ENCODE measurements at places on chromosomes 5 and 9. TPM values are rescaled to one million over a fixed set of nuclear protein-coding genes. Genes with fewer than 3 reads are reported as not detected.
A peak's percentile ranks its signal among the peaks of the same experiment; 100 is the strongest.

Gene PRUNE2
- total RNA-seq, result not detected

Gene NDUFS4
- total RNA-seq, result 30.6 TPM

- no peak for DNase-seq
Observed at GRCh38 chr9:124137009-124137943, 120.5 kb upstream of the NEK6 start.

Gene PHF24
- not detected for total RNA-seq

- no peak for DNase-seq
Observed at GRCh38 chr5:162026803-162027202, 40.8 kb upstream of the GABRG2 start.

Gene SPINK4
- total RNA-seq, result not detected

Gene CARTPT
- total RNA-seq, result not detected

- no peak for DNase-seq
Observed at GRCh38 chr5:173327948-173328843, at the start of gene STC2. Gene STC2 (minus strand): TSS chr5:173328414. CDS start chr5:173328193, 221 bp downstream.

Gene ENTREP1
- not detected for total RNA-seq

DNA sequence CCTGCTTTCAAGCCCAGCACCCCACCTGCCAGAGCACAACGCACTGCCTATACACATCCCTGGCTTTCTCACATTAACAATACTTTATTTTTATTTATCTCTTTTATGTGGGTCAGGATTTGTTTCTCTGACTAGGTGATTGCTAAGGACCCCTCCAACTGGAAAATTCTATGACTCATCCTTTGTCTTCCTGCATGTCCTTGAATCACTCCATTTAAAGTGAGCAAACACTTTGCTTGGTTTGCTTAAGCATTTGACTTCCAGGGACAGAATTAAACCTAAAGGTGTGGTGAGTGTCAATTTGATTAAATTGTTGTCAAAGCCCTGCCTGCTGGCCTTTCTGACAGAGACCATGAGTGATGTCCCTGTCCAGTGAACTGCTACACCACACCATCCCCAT, 536.5 kb upstream of the BRINP1 start:
- DNase-seq, result no peak

- peak; percentile 0 for DNase-seq
Observed at GRCh38 chr5:74402553-74402952, 238.0 kb downstream of the ENC1 start.

Gene FOXB2
- not detected for total RNA-seq

- DNase-seq, result no peak
Observed at GRCh38 chr9:29514336-29514735, 1941.1 kb upstream of the C9orf72 start.

- DNase-seq, result no peak
Observed at GRCh38 chr9:123003466-123003865, 30.0 kb upstream of the GPR21 start.

GRCh38 chr5:120388016-120388781, 75.9 kb upstream of the PRR16 start:
- DNase-seq, result no peak

DNA sequence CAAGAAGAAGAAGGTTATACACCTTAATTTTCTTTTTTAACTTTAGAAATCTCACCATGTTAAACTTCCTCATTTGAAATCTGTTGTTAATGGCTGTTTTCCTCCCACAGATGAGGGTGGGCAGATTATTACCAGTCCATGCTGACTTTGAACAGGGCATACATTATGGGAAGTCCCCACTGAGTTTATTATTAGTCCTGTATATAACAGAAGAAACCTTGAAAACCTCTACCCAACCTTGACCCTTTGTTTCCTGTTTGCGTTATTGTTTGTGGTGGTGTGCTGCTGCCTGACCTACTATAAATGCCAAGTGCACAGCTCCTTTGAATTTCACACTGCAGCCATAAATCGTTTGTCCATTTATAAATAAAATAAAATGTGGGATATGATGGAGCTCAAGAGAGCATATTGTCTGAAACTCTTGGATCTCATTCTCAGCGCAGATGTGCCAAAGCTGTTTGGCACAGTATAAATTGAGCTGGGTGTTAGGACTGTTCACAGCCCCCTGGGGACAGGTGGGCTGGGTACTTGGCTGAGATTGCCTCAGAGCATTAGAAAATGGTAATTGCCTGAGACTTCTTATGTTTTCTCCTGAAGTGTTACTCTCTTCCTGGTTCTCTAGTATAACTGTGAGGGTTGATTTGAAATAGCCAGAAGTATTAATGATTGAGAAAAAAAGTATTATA, 139.6 kb downstream of the SPATA31D1 start:
- DNase-seq, result no peak

- DNase-seq, result no peak
Observed at GRCh38 chr9:94082956-94083355, 1.3 kb upstream of the PTPDC1 start.

- DNase-seq, result peak; percentile 81
Observed at GRCh38 chr9:99807276-99807852, 14.3 kb upstream of the NR4A3 start.

Gene ELOVL7
- not detected for total RNA-seq

- DNase-seq, result no peak
Observed at GRCh38 chr5:79831381-79832309, 142.0 kb downstream of the CMYA5 start.

DNA sequence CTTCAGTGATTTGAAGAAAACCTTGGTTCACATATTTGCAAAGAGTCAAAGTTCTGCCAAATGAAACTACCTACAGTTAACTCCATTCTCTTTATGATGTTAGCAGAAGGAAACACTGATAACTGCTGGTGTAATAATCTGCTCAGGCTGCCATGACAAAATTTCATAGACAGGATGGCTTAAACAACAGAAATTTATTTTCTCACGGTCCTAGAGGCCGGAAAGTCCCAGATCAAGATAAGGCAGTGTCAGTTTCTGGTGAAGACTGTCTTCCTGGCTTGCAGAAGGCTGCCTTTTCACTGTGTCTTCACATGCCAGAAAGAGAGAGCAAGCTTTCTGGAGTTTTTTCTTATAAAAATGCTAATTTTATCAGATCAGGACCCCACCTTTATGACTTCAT, 102.4 kb upstream of the PARP8 start:
- DNase-seq, result peak; percentile 38

Gene PCDHA3
- not detected for total RNA-seq

Gene YIPF5
- total RNA-seq, result 39.3 TPM

DNA sequence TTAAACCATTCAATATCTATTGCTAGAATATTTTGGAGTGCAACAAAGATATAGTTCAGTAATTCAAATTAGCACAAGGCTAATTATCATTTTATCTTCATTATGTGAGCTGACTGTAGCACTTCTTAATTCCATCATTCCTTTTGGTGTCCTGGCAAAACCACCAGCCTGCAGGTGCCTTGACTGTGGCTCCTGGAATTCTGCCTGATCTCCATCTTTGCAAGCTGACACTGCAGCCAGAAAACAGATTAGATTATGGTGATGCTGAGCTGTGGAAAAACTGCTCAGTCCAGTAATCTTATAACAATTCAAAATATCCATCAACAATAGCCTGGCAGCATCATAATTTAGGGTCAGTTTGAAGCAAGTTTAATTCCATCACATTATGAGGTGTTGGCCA, 919.5 kb downstream of the DTWD2 start:
- DNase-seq, result no peak

GRCh38 chr9:33813712-33814641, 3.0 kb upstream of the UBE2R2 start:
- DNase-seq, result peak; percentile 70

DNA sequence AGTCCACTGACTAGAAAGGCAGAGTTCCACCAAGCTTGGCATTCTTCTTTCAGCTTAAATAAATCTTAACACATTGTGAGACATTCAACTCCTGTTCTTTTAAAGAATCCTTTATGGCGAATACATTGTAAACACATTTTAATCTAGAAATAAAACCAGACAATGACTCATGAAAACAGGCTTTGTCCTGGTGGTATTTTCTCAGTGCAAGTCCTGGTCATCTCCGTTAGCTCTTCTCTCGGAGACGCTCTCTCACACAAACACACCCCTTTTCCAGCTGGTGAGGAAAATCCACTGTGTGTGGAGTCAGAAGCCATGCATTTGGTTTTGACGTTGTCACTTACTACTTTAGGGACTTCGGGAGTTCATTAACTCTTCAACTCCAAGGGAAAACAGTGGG, 140.4 kb downstream of the AUH start:
- no peak for DNase-seq

Gene ABO
- total RNA-seq, result not detected

- DNase-seq, result no peak
Observed at GRCh38 chr5:18712936-18713485, 1078.8 kb downstream of the TAF11L14 start.

- DNase-seq, result no peak
Observed at GRCh38 chr5:179866241-179867078, 7.8 kb upstream of the MRNIP start.

Gene FOXD4L3
- total RNA-seq, result 0.25 TPM

GRCh38 chr5:36395260-36395659, 93.6 kb upstream of the RANBP3L start:
- DNase-seq, result no peak

Gene CDC14B
- 13.3 TPM for total RNA-seq

GRCh38 chr9:20330688-20331087, 291.6 kb downstream of the MLLT3 start:
- DNase-seq, result no peak

Gene TRIM41
- total RNA-seq, result 33.3 TPM

- no peak for DNase-seq
Observed at GRCh38 chr9:135447126-135447525, 32.5 kb upstream of the PPP1R26 start.

DNA sequence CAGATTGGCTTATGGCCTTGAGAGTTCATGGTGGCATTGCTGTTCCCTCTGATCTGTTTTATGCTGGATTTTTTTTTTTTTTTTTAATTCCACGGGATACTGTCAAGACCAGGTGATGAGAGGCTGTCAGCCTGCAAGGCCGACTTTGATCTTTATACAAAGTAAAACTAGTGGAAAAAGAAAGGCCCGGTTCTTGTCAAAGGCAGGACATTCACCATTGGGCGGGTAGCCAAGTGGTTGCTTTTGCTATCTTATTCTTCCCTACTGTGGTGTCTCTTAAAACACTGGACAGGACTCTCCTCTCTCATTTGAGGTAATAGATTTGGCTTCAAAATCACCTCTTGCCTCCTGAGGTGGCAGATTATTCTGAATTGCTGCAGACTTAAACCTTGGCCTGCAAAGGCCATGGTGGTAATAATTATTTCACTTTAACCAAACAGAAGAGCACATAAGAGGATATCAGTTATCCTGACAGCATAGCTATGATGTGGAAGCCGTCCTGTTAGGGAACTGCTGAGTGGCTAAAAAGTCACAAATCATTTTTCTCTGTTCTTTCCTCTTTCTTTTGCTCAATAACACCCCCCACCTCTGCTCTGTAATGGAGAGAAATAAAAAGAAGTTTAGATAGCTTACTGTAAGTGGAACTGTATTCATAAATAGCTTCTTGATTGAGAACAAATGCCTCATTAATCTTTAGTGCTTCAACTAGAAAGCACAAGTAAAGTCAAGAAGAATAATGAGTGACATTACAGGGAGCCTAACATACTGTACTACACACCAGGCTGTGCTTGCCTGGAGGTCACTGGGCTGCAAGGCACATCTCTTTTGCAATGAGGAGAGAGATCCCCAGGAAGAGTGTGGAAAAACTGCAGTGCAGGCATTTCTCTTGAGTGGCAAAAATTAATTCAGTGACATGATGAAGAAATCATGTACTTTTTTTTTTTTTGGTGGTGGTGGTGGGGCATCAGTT, 275.6 kb downstream of the KDM4C start:
- DNase-seq, result no peak

GRCh38 chr5:35617060-35617434, 616 bp upstream of the SPEF2 start:
- no peak for DNase-seq

Gene CETN3
- 22.8 TPM for total RNA-seq

DNA sequence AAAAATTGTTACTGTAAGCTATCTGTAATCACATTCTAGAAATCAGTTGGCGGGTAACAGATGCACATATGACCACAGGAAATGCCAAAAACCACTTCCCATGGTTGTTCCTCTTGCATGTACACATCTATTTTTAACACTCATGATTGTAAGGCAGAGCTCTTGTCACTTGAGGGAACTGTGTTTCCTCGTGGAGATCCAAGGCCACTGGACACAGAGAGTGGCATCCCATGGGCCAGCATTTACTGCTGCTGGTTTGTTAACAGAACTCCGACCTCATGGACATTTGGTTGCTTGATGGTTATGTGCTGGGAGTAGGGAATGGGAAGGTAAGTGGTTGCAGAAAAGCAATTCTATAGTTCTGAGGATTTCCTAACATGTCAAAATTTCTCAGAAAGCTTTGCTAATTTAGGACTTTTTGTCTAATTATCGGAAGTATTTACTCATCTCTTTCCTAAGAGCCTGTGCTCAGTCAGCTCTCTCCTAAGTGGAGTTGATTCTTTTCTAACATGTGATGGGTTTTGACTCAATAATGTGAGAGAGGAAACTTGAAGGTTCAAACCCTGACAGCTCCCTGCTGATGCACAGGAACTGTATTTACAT, 202.0 kb upstream of the NR3C1 start:
- DNase-seq, result no peak

Gene PCDHGB1
- not detected for total RNA-seq

DNA sequence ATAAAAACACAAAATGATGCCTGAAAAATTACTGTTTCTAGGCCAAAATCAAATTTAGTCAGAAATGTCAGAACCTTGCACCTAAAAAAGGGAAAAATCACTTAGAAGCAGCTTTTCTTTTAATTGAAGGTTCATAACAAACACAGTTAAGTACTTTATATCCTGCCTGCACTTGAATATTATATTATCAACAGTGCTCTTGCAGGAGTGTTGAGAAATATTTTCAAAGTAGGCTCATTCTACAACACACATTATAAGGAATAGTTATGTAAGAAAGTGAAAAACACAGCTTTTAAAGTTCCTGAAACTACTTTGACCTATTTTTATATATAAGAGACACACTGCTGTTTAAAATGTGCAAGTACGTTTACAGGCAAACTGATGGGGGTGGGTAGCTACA, 8.3 kb downstream of the EDIL3 start:
- DNase-seq, result no peak

DNA sequence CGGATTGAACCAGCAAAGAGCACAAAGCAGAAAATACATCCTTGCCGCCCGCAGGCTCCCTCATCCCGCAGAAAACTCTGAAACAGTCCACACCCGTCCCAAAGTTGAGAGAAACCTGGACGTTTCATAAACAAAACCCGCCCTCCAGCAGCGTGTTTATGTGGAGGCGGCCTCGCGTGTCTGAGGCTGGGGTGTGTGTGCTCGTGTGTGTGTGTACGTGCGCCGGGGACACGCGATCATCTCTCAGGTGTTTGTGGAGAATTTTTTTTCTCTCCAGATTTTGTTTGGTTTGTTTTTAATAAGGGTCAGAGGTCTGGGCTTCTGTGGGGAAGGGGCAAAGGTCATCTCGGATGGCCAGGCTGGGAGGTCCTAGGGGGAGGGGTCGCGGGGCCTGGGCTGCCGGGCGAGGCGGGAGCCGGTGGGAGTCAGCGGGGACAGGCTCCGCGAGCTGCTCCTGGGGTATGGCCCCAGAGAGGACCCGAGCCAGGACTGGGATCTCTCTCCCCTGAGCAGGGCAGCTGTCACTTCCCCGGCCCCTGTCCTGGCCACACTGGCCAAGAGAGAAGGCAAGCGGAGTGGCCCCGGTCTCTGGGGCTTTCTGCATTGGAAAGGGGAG, 206.4 kb downstream of the C9orf50 start:
- DNase-seq, result peak; percentile 61

All from naive thymus-derived CD8-positive, alpha-beta T cell (primary cell).